C1 segment of cervical spinal cord (tissue), 14 donors: ENCODE measurements at places on chromosomes 1 and 21.

DNA sequence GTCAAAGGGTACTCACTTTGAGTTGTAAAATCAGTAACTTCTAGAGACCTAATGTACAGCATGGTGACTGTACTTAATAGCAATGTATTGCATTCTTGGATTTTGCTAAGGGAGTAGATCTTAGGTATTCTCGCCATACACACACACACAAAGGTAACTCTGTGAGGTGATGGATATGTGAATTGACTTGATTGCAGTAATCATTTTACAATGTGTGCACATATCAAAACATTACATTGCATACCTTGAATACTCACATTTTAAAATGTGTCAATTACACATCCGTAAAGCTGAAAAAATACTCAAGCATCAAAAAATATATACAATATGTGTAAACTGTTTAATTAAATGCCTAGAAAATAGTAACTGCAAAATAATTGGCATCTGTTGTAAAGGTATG lies 86.0 kb downstream of the SLC35F3 start:
- no peak for DNase-seq

- DNase-seq = no peak
These were observed 805 bp downstream of the ATG4C start for GRCh38 chr1:62784509-62785365.

- DNase-seq = no peak
These were observed 13.7 kb upstream of the MPC2 start for GRCh38 chr1:167950569-167950968.

DNA sequence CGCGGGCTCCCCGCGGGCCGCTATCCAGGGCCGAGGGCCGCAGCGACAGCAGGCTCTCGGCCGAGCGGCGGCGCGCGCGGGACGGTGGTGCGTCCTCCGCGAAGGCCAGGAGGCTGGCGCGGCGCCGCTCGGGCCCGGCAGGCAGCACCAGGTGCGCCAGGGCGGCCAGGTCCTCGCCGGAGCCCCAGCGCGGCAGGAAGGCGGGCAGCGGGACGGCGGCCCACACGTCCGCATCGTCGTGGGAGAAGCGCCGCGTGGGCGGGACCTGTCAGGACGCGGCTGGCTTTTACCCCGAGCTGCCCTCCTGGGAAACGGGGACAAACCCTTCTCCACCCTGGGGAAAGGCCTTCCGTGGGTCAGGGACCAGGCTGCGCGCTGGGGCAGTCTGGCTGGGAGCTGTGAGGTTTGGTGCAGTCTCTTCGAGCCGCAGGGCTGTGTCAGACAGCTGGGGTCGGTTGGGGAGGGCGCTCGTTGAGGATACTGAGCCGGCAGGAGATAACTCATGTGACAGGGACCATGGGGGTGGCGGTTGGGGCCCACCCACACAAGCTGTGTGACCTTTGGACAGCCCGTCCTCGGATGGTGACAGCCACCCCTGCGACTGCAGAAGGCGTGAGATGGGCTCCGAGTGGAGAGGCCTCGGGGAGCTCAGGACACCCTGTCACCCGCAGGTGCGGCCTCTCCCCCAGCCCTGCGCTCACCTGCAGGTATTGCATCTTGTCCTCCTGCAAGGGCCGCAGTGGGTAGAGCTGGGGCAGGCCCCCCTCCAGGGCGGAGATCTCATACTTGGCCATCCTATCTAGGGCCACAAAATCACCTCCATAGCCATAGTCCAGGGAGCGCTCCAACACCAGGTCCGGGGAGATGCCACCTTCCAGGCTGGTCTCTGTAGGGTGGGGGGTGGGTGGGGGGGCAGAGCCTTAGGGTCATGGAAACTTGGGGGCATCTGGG lies 6.0 kb downstream of the HES3 start:
- DNase-seq = no peak

DNA sequence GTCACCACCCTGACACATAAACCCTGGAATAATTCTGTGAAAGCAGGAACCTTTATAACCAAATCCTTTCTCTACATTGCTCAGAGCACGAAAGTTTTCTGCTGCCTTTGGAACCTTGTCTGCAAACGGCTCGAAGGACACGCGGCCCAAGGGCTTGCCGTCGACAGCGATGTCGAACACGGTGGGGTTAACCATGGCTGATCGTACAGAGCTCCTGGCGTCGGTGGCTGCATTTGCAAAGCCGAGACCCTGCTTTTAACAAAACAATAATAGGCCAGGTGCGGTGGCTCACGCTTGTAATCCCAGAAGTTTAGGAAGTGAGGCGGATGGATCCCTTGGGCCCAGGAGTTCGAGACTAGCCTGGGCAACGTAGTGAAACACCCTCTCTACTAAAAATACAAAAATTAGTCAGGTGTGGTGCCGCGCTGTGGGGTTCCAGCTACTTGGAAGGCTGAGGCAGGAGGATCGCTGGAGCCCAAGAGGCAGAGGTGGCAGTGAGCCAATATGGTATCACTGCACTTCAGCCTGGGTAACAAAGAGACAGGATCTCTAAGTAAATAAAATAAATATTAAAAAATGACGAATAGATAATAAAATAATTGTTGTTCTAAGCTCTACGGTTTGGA lies 2.2 kb upstream of the EIF2B3 start:
- DNase-seq = no peak

DNA sequence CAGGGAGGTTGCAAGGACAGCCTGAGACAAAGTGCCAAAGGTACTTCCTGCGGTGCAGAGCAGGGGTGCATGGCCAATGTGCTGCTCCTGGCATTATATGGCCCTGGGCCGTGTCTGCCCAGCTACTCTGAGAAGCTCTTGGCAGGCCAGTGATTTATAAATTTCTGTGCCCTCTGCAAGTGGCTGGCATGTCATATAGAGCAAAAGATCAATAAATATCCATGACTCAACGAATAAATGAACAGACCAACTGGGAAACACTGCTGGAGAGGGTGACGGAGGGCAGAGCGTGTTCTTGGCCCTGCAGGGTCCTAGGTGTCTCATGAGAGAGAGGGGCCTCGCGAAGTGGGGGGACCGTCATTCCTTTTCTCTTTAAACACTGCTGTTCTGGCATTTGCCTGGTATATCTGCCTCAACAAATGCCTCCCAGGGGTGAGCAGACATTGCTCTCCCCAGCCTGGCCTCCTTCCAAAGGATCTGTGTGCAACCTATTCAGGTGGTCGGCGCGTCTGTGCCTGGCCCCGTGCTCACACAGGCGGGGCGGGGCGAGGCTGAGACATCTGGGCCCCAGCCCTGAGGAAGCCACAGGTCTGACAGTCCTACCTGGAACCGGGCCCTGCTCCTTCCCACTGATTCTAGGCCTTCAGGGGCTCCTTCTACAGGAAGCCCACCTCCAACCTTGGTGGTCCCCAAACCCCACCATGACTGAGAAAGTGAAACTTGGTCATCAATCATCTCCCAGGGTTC lies 82.3 kb downstream of the MRPL37 start:
- DNase-seq = no peak

DNA sequence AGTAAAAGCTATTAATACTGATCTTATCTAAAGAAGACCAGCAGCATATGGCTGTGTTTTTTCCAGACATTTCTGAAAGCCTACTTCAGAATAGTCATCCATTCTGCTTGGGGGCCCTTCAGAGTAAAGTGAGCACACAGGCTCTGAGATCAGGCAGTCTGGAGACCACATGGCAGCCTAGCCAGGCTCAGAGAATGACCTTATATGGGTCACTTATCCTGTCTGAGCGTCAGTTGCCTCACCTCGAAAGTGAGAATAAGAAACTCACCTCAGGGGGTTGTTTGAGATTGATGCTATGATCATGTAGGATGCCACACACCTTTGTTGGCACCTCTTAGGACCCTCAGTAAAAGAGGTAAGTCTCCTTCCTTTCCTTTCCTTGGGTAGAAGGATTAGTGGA lies 270.4 kb downstream of the GRIK1 start:
- no peak for DNase-seq

DNA sequence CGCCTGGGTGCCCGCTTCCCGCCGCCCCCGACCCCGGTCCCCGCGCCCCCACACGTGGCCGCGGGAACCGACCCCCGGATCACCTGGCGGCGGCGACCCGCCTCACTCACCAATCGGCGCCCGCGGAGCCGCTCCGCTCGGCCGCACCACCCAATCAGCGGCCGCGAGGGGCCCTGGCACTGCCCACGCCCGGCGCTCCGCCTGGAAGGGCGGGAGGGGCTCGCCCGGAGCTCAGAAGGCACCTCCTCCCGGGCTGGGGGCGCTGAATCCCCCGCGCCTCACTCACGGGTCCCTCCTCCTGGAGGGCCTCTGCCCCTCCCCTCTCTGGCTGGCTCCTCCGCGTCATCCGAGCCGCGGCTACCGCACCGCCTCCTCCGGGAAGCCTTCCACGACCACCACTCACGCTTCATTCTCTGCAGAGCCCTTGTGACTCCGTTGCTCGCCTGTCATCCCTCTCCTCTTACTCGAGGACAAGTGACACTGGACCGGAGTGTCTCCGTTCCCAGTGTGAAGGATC lies 374 bp downstream of the SH2D5 start:
- no peak for DNase-seq

GRCh38 chr1:74812180-74812541 lies 79.2 kb downstream of the TYW3 start:
- no peak for DNase-seq

- no peak for DNase-seq
These were observed 15.6 kb upstream of the HMGCS2 start for GRCh38 chr1:119784191-119784781.

DNA sequence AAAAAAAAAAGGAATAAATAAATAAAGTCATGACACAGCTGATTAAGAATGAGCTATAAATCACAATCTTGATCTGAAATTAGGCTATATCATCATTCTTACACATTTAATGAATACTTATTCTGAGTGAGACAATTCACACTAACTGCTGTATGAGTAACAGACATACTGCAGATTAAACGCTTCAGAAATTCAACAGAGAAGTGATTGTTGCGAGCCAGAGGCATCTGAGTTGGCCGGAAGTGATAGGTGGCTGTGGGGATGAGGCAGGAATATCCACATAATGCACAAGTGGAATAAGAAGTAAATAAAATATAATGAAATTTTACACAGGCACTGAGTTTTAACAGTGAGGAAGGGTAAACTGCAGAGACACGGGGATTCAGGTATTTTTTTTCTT lies 142.4 kb downstream of the APP start:
- DNase-seq = no peak

- no peak for DNase-seq
These were observed 24.6 kb downstream of the ANGPTL1 start for GRCh38 chr1:178846306-178846705.

- no peak for DNase-seq
These were observed 3.6 kb downstream of the LEPR start for GRCh38 chr1:65423884-65424572.

DNA sequence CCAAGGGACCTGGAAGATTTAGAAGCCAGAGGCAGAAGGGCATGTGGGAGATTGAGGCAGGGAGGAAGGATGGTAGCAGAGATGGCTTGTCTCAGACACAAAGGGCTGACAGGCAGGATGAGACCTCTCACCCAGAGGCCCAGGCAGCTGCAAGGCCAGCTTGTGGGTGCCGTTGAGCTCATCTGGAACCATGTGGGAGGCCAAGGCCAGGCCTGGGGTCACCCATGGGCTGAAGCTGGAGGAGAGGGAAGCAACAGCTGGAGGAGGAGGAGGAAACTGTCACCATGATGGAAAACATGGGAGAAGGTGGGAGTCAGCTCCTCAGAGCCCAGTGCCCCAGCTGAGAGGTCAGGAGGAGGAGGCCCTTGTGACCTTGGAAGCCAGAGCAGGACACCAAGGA lies 6.4 kb downstream of the CRABP2 start:
- DNase-seq = no peak

DNA sequence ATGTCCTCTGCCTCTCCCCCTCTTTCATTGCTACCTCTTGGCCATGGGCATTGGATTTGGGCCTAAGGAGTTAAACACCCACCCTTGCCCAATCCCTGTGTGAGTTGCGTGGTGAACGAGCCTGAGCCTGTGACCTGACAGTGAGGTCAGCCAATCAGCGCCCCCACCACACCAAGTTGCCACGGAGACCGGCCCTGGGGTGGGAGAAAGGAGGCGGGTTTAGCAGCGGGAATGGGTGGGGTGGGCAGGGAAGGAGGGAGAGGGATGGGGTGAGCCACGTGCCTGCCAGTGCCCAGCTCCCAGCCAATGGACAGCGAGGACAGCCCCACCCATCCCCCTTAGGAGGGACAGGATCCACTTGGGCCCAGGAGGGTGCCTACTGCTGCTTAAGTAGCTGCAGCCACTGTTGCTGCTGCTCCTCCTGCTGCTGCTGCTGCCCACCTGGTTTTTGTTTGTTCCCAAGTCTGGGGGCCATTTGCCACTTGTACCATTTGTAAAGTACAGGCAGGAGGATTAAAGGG lies 9.5 kb downstream of the ZBTB7B start:
- no peak for DNase-seq

DNA sequence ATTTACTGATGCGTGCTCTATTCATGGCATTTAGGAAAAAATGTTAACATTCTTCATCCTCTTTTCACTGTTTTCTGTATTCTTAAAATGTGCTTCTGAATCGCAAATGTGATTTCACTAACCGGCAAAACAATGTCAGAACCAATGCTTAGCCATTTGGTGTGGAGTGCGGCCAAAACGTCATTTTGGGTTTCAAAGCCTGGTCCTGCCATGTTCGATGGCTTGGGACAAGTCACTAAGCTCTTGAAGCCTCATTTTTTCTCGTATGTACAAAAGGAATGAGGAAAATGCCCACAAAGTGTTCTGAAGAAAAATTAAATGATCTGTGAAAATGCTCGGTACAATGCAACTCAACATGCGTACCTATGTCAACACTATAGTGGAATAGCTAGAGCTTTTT lies 175.3 kb downstream of the APP start:
- DNase-seq = peak; percentile 86

GRCh38 chr1:153547560-153548551 lies 1.2 kb downstream of the S100A3 start:
- DNase-seq = no peak

- no peak for DNase-seq
These were observed 6.0 kb downstream of the PSMB4 start for GRCh38 chr1:151405187-151405951.

- no peak for DNase-seq
These were observed 561.8 kb upstream of the PRMT6 start for GRCh38 chr1:106494646-106495045.

DNA sequence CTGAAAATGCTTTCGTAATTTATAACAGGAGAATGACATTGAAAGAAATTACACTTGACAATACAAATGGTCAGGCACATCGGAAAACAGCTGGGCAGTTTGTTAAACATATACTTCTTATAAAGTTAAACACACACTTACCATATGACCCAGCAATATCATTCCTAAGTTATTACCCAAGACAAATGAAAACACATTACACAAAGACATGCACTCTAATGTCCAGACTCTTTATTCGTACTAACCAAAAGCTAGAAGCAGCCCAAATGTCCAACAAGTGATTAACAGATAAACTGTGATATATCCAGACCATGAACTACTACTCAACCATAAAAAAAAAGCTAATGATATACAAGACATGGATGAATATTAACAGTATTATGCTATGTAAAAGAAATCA lies 8.5 kb downstream of the AKT3 start:
- no peak for DNase-seq

- DNase-seq = no peak
These were observed 23.1 kb downstream of the WNT4 start for GRCh38 chr1:22119626-22120468.

- DNase-seq = no peak
These were observed 26.7 kb upstream of the SPSB1 start for GRCh38 chr1:9265968-9266367.

- no peak for DNase-seq
These were observed 32.9 kb downstream of the PLEKHA6 start for GRCh38 chr1:204326771-204327300.

- no peak for DNase-seq
These were observed 1198.9 kb downstream of the PLA2G4A start for GRCh38 chr1:188027613-188028012.

- peak; percentile 17 for DNase-seq
These were observed 49.9 kb upstream of the CYP2J2 start for GRCh38 chr1:59976194-59977074.

GRCh38 chr1:1347663-1348419 lies 1.4 kb downstream of the DVL1 start:
- DNase-seq = no peak
